IMR-90 (cell line): ENCODE measurements at places on chromosomes 2 and 18. TPM values are rescaled to one million over a fixed set of nuclear protein-coding genes. Genes with fewer than 3 reads are reported as not detected.
A peak's percentile ranks its signal among the peaks of the same experiment; 100 is the strongest.

GRCh38 chr18:55477860-55478581, 110.0 kb downstream of the TCF4 start:
- DNase-seq = peak; percentile 30

DNA sequence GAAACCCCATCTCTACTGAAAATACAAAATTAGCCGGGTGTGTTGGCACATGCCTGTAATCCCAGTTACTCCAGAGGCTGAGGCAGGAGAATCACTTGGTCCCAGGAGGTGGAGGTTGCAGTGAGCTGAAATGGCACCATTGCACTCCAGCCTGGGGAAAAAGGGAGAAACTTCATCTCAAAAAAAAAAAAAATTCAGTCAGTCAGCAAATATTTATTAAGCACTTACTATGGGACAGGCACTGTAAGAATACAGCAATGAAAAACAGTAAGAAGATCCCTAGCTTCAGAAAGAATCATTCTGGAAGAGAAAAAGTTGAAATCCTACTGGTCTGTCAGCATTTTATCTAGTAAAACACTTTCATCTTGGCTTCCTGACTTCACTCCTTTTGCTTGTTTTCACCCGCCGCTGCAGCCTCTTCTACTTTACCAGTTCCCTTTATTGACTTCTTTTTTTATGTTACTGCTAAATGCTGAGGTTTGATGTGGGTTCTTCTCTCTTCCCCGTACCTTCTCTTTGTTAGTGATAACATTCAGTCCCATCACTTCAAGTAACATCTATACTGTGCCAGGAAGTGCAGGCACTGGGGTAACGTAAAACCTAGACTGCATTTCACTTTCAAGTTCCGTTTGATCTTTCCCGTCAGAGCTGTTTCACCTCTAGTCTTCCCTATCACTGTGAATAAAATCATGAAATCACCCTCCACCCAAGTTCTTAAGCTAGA, 10.8 kb upstream of the TAF4B start:
- DNase-seq = no peak

- no peak for DNase-seq
Measured at GRCh38 chr18:61637905-61638595, 254.8 kb downstream of the RNF152 start.

DNA sequence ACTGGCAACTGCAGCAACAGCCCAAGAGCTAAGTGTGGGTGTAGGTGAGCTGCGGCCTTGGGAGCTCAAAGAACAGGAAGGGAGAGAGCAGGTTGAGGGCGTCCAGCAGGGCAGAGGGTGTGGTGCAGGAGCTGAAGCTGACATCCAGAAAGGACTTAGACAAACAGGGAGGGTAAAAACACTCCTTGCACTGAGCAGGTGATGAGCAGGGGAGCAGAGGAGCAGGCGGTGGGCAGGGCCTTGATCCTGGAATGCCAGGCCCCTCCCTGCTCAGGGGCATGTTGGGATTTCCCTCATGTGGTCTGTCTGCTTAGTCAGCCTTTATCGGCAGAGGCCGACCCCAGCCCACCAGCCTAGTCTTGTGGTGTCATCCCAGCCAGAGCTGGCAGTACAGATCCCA, 63.6 kb downstream of the VSNL1 start:
- DNase-seq = no peak

DNA sequence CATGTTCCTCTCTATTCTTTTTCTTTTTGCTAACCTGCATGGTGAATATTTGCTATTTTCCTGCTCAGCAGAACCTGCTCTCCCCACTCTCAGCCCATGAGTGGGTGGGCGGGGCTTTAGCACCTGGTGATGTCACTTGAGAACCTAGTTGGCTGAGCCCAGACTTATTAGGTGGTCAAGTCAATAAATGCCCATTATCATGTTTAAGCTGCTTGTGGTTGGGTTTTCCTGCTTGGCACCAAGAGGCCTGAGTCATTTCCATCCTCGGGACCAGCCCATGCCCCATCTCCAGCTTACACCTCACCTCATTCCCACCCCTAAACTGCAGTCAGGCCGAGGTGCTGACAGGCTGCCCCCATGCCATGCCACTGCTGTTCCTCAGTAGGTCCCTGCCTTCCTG, 226.6 kb downstream of the ANKRD30B start:
- DNase-seq = no peak

- DNase-seq = peak; percentile 61
Measured at GRCh38 chr2:217746808-217747207, 256.0 kb downstream of the TNS1 start.

DNA sequence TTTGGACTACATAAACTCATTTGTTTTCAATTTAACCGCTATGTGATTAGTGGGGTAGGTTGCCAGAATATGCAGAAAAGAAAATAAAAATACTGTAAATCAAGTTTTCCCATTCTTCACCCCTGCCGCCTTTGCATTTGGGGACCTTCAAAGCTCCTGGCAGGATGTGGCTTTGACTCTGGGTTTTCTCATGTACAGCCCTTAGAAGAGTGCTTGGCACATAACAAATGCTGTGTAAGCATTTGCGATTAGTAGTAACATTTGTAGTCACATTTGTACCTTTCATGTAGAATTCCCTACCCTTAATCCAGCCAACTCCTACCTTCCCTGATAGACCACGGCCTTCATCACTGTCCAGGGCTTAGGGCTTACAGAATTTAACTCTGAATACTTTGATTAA, 262.6 kb downstream of the MREG start:
- no peak for DNase-seq

DNA sequence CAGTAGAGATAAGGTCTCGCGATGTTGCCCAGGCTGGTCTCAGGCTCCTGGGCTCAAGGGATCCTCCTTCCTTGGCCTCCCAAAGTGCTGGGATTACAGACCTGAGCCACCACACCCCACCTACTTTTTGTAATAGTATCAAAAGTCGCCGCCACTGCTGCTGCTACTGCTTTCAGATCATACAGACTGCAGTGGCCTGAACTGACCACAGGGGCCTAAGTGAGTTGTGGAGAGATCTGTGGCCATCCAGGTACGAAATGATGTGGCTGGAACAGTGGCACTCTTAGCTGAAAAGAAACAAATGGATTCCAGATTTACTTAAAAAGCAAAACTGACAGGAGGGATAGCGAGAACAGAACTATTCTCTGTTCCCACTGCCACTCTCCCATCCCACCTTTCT, 32.9 kb upstream of the POMC start:
- DNase-seq = no peak

GRCh38 chr2:193539188-193539587, 1344.5 kb upstream of the TMEFF2 start:
- DNase-seq = no peak

- DNase-seq = no peak
Measured at GRCh38 chr2:157757500-157757899, 118.6 kb downstream of the ACVR1 start.

GRCh38 chr2:241620419-241620769, 16.6 kb downstream of the THAP4 start:
- DNase-seq = peak; percentile 33

DNA sequence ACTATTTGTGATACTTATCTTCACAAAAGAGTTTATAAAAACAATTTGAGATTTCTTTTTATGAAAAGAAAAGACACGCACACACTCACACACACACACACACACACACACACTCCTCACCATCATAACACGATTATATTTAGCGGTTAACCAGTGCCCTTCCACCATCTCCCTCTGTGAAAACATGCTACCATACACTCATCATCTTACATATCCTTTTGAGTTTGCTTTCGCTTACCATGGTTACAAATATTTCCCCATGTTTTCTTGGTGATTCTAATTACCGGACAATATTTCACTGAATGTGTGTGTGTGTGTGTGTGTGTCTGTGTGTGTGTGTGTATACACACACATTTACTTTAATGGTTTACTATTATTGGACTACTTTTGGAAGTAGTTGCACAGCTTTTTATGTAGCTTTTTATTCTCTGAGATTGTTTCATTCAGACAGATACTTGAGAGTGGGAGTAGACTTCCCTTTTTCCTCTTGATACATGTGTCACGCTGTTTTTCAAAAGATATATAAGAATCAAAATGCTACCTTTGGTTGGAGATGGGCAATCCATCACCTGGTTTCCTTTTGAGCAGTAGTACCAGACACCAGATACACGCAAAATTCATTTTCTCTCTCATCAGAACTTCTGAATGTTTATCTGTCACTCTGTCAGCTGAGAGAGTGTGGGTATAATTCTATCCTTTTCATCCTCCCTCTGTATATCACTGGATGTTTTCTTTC, 138.1 kb downstream of the SETBP1 start:
- DNase-seq = no peak

GRCh38 chr2:191696001-191696400, 18.1 kb downstream of the NABP1 start:
- peak; percentile 97 for DNase-seq

DNA sequence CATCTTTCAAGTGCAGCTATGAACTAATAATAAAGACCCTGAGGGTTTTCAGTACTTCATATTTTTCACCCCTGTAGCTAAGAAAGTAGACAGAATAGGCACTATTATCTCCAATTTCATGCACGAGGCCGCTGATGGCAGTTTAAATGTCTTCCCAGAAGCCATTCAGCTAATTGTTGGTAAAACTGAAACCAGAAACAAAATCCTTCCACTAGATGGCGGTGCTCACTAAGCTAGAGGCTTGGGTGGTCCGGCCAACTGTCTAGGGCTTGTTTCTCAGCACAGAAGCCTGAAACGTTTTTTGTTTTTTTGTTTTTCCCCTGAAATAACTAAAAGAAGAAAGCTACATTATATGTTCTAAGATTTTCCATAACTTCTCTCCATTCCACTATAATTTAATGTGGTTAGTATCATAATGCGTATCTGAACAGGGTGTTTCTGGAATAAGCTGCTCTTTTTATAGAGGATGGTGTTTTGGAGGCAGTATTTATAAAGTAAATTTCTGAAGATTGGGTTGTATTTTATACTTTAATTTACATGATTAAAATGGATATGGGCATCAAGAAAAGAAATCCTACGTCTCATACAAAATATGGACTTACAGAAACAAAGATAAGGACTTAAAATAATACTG, 159.4 kb downstream of the PIK3C3 start:
- peak; percentile 75 for DNase-seq

DNA sequence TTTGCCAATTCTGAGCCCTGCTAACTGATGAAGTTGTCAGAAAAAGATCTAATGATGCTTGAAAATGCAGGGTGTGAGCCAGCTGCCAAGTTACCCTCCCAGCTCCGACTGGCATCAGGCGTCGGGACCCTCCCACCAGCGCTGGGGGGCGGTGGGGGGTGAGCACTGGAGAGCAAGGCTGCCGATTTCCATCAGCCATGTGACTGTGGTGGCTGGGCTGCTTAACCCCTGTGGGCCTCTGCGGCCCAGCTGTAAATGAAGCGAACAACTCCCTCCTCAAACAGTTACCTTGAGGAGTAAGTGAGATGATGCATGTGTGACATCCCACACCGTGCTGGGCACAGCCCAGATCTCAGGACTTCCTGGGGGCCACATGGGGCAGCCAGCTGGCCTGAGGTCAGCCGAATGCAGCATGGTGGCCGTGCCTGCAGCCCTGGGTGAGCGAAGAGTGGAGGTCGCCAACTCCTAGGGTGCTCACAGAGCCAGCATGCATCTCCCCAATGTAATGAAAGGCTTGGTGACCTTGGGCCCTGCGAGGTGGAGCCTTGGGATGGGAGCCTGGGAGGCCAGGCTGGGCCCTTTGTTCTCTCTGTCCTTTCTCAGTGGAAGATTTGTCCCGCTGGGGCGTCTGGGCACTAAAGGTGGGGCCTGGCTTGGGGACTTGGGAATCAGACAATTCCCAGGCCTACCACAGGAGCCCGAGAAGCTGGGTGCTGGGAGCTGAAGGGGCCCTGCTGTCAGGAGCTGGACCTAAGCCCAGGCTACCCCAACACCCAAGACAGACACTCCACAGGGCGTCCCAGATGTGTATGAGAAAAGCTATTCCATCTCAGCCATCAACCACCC, 25.1 kb downstream of the CIB4 start:
- DNase-seq = no peak

DNA sequence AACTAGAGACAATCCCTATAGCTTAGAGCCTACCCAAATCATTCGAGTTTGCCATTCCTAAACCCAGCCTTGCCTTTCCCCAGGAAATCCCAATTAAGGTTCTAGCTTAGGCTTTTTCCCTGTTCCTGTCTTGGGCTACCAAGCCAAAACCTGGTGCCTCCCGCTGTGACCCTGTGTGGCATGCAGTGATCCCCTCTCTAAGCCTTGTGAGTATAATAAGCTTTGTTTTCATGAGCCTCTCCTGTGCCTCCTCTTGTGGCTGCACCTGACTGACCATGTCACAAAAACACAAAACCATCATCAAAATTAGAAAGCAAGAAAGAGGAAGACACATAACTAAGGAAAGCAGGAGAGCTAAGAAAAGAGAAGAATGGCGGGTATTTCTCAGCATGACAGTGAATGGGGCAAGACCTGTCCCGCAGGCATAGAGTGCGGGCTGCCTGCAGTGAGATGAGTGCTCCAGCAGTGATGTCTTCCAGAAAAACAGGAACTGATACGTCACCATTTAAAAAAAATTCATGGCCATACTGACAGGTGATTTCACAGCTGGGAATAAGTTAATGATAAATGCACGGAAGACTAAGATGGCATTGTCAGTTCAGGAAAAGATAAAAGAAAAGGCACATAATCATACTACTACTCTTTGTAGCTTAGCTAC, 9.2 kb upstream of the PAIP2B start:
- no peak for DNase-seq

GRCh38 chr2:98730707-98731040, 258 bp downstream of the MGAT4A start:
- DNase-seq = no peak

DNA sequence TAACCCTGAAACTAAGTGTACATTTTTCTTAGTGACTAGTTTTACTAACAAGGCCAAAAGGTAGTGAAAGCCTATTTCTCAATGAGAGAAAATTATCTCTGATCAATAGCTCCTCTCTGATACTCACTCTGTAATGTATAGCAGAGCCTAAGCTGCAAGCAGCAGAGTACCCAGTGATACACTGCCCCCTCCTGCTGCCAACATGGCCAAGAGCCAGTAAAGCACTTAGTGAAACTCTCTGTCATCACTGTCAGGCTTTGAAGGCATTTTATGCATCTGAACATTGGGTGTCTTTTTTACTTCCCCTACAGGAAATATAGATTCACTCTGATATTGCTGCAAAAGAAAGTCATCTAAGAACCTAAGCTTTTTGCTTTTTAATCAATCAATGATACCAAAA, 784.1 kb upstream of the CDH7 start:
- no peak for DNase-seq

DNA sequence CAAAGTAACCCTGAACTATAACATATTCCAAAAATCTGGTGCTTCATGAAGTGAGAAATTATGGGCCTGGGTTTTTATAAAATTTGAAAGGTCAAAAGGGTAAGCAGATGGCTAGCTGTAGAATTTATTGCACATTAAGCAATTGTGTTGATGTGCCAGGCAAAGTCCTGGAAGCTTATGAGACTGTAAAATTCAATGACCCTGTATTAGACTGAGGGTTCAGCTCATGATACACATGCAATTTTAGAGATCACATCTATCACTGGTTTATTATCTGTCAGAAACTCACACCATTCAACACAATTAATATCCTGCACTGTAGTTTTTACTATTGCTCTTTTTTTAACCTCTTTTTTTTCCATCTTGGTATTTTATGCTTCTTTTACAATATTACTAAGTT, 1162.6 kb upstream of the SLC39A10 start:
- DNase-seq = no peak

Gene TUBB8B
- total RNA-seq = not detected in 2 replicates

Gene TNFRSF11A
- under 0.01 TPM in 1 of 2 replicates, not detected in the other for total RNA-seq

Gene SIX3
- not detected in 2 replicates for total RNA-seq

Gene C18orf54
- total RNA-seq = 3.0 and 5.6 TPM in 2 replicates

Gene PTRHD1
- 11.7 and 17.2 TPM in 2 replicates for total RNA-seq

Gene SPC25
- 2.0 and 5.6 TPM in 2 replicates for total RNA-seq

Gene CCDC178
- not detected in 2 replicates for total RNA-seq

Gene NGEF
- 1.1 TPM in 2 replicates for total RNA-seq

Gene MERTK
- 0.28 and 0.36 TPM in 2 replicates for total RNA-seq

Gene NLRC4
- total RNA-seq = not detected in 2 replicates

Gene SPAG16
- 7.3 and 16.9 TPM in 2 replicates for total RNA-seq

Gene CD8A
- total RNA-seq = not detected in 2 replicates
